CD4-positive, CD25-positive, alpha-beta regulatory T cell (primary cell): ENCODE measurements at places on chromosomes 2 and 18.
A peak's percentile ranks its signal among the peaks of the same experiment; 100 is the strongest.

DNA sequence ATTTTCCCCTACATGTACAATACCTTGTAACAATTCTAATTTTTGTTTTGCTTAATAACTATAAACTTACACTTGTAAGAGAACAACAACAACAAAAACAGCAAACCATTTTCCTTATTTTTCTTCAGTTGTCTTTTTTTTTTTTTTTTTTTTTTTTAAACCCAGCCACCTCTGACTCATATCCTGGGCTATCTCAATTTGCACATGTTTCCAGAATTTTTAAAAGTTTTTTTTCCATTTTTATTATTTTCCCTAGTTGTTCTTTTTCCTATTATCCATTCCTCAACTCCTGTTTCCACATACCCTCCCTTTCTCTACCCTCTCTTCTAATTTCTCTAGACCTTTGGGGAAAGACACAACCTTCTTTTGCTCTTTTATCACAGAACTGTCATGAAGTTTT lies 112.5 kb downstream of the EFEMP1 start:
- no peak for DNase-seq

GRCh38 chr2:32135409-32135808 lies 30.3 kb upstream of the SLC30A6 start:
- peak; percentile 32 for DNase-seq

- no peak for DNase-seq
These were observed 217.6 kb downstream of the ALPK2 start for GRCh38 chr18:58411323-58411722.

DNA sequence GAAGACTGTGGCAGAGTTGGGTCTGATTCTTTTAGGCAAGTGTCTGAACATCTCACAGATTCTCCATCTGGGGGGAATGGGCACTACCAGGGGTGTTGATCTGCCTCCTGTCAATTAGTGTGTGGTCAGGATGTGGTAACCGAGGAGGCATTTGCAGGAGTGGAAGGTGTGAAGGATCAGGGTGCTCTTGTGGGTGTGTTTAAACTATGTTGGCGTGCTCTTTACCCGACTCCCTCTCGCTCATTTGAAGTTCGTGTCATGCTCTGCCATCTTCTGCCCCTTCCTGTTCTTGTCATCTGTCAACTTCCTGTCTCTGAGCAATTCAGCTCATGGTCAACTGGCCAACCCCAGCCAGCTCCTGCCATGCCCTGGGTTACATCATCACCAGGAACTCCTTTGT lies 107.9 kb downstream of the RTN4 start:
- no peak for DNase-seq
